ENCODE measurements at places on chromosomes 16 and 17.

GRCh38 chr16:53417976-53418375 lies 16.3 kb upstream of the RBL2 start:
- DNase-seq: no peak

GRCh38 chr17:70254735-70255460 lies 85.6 kb downstream of the KCNJ2 start:
- DNase-seq: no peak

- no peak for DNase-seq
Measured at GRCh38 chr16:50808929-50809538, 67.1 kb downstream of the CYLD start.

DNA sequence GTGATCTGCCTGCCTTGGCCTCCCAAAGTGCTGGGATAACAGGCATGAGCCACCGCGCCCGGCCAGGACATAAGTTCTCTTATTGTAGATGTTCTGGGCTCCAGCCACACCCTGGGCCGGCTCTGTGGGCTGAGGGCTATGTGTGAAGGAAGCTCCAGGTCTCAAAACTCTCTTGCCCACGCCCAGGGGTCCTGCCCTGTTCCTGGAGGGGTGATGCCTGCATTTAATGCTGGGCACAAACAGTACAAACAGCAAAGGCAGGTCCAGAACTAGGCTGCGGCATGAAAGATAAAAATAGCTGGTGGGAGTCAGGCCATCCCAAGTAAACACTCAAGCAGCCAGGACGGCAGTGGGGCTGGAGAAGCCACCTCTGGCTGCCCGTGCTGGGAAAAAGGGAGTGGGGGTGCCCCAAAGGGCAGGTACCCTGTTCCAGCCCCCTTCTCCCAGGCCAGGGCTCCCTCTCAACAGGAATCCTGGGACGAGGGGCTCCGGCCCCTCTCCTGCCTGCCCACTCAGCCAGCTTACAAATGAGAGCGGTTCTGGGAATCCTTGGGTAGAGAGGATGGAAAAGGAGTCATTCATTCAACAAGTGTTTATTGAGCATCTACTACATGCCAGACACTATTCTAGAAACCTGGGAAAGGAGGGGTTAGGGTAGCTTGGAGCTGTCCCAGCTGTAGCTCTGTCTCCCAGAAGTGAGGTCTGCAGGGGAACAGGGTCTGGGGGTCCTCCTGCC lies 4.6 kb downstream of the TRIM47 start:
- DNase-seq: no peak

DNA sequence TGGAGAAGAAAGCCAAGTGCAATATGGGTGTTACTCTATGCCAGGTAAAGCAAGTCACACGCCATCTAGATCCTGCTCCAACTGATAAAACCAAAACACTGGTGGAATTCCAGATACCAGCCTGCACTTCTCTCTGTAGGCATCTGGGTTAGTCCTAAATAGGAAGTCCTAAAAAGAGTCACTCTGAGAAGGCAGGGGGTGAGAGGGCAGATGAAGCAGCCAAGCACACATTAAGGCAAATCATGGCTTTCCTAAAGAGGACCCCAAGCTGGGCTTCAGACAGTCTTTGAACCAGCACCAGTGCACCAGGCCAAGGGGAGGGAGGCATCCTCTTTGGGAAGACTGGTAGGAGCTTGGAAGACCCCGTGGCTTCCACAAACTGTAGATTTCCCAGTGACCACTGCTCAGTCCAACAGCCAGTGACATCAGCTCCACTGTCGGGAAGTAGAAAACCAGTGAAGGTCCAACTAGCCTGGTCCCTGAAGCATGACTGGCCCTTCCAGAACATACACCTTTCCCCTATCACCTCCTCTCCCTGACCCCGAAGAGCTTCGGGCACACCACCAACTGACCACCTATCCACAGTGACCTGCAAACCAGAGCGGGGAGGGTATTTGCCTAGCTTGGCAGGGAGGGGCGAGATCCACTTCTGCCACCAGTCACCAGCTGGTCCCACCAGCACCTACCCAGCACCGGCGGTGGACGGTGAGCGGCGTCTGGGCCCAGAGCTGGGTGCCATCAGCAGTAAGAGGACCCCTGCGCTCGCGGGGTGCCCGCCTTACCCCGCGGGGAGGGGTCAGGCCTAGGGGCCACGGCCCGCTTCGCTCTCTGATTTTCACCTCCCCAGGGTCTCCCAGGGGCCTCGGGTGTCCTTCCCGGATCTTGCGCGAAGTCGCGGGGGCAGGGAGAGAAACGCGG lies 1.0 kb downstream of the LITAF start:
- no peak for DNase-seq

All from Daoy (cell line).